ENCODE measurements at places on chromosomes 7 and 10.
A peak's percentile ranks its signal among the peaks of the same experiment; 100 is the strongest.

GRCh38 chr10:31701546-31701945 lies 227.1 kb downstream of the ARHGAP12 start:
- no peak for DNase-seq

DNA sequence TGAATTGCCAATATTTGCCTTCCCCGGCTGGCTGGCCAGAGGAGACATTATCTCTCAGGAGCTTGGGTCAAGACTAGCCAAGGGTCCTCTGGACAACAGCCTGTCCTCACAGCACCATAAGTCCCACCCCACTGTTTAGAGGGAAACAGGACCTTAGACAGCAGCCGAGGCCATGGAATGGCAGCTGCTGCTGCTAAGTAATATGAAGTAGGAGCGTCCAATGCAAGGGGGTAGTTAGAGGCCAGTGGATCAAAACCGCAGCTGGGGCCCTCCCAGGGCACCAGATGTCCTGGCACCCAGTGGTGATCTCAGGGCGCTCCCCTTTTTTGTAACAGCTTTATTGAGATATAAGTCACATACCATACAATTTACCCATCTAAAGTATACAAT lies 12.9 kb upstream of the KCP start:
- no peak for DNase-seq

DNA sequence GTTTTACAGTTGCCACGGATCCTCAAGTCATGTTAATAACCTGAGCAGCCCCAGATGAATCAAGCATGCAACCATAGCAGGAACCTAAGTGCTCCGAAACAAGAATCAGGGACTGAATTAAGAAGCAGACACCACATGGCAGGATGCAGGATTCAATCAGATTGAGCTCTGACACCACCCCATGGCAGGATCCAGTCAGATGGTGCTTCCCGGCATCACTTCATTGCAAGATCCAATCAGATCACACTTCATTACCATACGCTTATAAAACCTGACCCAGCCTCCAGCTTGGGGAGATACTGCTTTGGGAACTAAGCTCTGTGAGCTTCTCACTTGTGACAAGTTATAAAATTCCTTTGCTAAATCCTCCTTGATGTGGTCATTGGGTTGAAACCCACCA lies 55.3 kb downstream of the ABCB4 start:
- DNase-seq: peak; percentile 4

DNA sequence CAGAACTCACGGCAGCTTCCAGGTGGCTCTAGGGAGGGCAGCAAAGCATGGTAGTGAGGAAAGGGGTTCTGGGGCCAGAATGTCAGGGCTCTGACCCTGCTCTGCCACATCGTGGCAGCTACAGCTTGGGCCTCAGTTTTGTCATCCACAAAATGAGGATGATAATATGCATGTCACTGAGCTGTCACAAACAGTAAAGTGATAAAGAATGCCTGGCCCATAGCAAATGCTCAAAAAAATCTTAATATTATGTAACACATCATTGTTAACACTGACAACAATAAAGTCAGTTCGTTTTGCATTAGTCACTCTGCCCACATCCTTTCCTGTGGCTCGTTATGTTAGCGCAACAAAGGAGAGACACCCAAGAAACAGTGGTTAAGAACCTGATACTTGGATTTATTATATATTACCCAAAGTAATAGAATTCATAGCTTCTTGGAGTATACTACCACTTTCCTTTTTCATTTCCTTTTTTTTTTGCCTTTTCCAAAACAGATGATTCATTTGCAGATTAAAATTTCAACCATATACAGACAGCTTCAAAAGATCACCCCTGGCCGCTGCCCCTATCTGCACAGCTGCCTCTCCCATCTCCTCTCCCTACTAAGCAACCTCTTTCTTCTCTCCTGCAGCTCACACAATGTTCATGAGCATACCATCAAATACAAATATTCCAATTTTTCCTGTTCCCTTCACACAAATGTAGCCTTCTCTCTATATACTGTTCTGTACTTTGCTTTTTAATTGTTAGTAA lies 45.5 kb upstream of the DDC start:
- DNase-seq: peak; percentile 36
